ENCODE measurements at places on chromosomes 6 and 20. TPM values are rescaled to one million over a fixed set of nuclear protein-coding genes. Genes with fewer than 3 reads are reported as not detected.

The COL20A1 gene
- 1.1 TPM for total RNA-seq

DNA sequence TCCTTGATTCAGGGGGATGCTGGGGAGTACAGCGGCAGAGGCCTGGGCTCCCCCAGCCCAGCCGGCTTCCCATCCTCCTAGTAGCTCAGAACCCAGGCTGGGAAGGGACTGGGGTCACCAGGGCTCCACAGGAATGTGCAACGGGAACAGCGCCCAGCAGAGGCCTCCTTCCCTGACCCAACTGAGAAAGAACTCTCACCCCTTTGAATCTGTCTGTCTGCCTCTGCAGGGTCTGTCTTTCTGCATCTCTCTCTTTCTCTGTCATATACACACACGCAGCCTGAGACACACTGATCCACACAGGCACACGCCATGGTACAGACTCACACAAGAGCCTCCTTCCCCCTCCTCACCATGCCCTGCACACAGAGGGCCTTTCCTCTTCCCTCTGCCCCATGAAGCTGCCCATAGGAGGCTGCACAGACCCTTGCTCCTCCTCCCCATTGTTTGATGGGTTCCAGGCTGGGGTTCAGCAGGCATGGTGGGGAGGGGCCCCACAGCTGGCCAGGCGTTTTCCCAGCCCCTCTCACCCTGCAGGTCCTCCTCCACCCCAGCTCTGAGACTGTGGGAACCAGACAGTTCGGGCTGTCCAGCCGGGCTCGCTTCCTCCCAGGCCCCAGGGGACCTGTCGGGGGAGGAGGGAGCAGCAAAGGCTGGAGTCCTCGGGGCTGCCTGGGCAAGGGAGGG is 2.8 kb downstream of the FOXS1 start:
- DNase-seq = no peak

DNA sequence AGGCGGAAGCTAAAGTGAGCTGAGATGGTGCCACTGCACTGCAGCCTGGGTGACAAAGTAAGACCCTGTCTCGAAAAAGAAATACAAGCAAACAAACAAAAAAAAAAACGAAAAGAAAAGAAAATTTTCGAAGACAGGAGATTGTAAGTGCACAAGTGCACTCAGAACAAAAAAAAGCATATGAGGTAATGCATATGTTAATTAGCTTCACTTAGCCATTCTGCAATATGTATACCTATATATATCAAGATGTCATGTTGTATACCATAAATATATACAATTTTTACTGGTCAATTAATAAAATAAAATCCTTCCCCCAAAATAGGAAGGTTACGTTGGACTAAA is 127.5 kb downstream of the RIN2 start:
- DNase-seq = no peak

The CTAGE9 gene
- not detected for total RNA-seq

The TMX4 gene
- total RNA-seq = 9.8 TPM

GRCh38 chr20:20161611-20162010 is 109.3 kb downstream of the CFAP61 start:
- DNase-seq = no peak

- DNase-seq = no peak
Observed at GRCh38 chr6:119483908-119484307, 134.3 kb upstream of the MAN1A1 start.

DNA sequence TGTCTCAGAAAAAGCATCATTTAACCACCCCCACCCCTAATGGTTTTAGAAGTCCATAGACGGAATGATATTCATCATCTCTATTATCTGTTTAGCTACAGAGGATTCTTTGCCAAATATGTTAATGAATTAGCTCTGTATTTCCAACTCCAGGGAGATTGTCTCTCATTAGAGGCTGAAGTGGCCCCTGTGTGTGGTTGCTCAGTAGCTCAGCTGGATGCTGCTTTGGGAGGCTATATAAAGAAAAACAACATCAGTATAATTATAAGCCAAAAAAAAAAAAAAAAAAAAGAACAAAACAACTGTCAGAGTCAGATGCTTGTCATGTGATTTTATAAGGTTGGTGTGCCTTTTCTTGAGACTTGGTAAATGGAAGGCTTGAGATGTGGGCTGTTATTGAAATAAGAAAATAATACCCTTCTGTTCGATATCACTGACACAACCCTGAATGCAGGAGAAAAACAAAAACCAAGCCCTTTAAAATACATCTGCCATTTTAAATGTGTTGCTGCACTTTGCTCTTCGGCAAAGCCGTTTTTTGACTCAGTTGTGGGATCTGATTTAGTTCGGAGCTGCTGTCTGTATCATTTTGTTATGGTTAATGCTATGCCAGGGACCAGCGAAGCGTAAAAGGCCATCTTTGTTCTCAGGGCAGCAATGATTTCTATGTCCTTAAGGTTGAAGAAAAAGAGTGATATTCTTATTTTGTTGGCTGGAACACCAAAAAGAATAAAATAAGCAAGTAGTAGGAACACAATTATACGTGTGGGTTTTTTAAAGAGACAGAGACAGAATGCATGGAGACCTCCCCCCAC is 422.6 kb downstream of the QKI start:
- DNase-seq = no peak

The PTP4A1 gene
- 51.4 TPM for total RNA-seq

The LTB gene
- total RNA-seq = 1.0 TPM

DNA sequence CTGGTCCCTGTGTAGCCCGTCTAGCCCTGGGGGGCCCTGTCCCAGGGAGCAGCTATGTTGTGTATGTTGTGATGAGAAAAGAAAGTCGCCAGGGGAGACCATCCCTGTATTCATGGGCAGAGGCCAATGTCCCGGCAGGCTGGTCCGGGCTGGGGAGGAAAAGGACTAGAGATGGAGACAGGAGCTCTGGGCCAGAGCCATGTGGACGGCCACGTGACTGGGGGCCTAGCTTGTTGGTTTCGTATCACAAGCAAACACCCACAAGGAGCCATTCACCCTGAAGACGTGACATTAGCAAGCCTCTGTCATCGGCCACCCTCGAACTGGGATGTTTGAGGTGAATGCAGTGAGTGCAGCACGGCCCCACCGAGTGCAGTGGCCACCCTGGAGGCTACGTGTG is 2.9 kb upstream of the HRH3 start:
- no peak for DNase-seq

DNA sequence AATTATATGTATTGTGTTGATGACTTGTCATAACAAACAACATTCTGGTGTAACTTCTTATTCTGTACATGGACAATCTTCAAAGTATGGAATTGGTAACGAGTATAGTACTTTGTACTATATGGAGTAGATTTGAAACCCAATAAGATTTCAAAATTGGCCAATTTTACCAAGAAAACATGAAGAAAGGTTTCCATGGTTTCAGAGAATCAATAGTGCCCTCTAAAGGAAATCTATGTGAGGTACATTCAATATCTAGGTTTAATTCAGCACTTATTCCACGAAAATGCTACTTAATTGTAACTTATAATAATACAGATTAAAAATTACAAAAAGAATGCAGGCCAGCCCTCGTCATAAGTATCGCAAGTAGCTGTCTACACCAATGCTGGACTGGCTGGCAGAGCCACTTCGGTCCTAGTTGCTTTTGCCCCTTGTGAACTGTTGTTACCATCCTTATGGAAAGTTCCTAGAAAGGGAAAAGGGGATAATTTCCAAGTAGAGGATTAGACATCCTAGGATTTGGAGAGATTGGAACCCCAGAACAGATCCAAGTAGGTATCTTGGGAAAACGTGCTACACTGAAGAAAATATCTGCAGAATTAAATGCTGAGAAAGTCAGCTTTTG is 70.9 kb downstream of the LCA5 start:
- DNase-seq = no peak

- peak; percentile 69 for DNase-seq
Observed at GRCh38 chr6:125952764-125953501, 3.6 kb upstream of the HINT3 start.

All from WTC11 (cell line).